ENCODE measurements at places on chromosomes 16 and 17. TPM values are rescaled to one million over a fixed set of nuclear protein-coding genes. Genes with fewer than 3 reads are reported as not detected.

DNA sequence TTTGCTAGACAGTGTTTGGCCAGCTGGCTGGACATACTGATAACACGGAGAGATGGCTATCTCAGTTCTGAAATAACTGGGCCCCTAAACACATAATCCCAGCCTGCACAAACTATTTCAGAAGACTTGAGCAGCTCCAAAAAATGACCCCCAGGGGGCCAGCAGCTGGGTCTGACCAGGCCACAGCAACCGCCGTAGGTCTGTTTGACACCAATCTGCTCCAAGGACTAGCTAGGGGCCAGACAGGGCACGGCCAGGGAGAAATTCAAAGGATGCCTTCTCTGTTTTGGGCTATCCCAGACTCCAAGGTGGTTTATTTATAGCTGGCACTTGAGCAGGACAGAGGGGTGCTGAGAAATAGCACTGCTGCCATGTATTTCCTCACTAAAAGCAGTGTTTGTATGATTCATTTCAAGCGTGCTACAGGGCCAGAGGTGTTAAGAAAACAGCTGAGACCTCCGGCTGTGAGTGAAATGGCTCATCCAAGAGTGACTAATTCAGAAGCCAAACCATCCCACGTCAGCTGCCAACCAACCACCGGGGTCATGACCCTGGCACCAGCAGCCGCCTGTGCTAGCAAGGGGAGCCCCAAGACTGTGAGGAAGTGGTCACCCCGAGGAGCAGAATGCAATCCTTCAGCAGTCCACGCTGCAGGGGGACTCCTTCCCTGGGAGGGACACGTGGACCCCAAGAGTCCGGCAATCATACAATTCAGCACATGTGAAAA is 5.7 kb downstream of the GGA2 start:
- peak; percentile 99 for DNase-seq

DNA sequence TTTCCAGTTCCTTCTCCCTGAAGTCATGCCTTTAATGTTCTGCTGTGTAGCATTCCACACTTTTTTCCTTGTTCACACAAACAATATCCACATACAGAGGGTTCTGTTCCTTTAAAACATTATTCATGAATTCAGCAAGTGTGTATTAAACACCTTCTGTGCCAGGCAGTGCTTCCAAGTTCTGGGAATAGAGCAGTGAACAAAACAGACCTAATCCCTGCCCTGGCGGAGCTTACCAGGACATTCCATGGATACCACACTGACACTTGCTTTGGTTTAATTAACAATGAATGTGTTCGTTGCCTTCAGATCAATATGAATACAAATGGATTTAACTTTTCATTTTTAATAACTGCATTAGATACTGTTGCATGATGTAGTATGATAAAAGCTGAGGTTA is 57.9 kb upstream of the CLEC19A start:
- DNase-seq: peak; percentile 56

DNA sequence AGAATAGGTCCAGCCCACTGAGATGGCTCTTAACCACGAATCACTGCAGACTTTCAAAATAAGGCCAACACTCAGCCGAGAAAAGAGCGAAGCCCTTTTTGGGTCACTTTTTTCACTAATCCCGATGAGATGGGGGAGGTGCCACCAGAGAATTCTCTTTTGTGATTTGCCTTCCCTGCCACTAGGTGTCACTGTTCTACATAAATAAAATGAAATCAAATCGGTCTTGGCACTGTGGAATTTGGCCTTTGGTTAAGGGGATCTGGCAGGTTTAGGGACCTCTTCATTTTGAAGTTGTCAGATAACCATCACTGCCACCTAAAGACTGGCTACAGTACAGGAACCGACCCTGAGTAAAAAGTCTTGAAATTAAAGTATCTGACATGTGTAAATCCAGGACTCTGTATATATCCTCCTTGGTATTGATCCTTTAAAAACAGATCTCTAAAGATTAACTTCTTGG is 147.0 kb downstream of the HS3ST4 start:
- peak; percentile 60 for DNase-seq

- no peak for DNase-seq
Observed at GRCh38 chr16:72199761-72200337, 27.9 kb upstream of the PMFBP1 start.

GRCh38 chr16:4800290-4801041 is 2.0 kb downstream of the ROGDI start:
- no peak for DNase-seq

DNA sequence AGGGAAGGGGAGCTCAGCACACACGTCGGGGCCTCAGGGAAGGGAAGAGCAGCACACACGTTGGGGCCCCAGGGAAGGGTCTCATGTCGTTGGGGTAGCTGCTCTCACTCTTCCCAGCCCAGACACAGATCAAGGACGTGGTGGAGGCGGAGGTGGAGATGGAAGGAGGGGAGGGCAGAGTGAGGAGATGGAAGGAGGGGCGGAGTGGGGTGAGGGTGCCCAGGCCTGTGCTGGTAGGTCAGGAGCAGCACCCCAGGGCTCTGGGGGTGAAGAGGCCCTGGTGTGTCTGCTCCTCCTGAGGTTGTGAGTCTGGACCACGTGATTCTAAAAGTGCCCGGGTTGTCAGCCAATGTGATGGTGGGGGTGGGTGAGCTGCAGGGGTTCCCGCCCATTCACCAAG is 14.9 kb downstream of the CLCN7 start:
- no peak for DNase-seq

DNA sequence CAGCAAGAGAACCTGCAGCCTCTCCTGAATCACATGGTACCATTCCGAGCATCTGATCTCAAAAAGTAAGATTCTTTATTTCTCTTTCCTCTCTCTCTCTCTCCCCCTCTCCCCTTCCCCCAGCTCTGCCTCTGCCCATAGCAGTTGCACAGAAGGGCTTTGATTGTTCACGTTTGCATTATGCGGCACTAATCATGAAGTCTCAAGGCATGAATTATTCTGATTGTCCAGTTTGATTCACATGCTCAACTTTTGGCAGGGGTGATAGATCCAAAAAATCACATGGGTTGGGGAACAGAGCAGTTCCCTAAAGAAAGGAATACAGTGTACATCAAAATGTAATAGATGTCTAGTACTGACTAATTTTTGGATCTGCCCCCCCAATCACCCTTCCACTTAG is 380.0 kb upstream of the SOX9 start:
- DNase-seq: no peak

DNA sequence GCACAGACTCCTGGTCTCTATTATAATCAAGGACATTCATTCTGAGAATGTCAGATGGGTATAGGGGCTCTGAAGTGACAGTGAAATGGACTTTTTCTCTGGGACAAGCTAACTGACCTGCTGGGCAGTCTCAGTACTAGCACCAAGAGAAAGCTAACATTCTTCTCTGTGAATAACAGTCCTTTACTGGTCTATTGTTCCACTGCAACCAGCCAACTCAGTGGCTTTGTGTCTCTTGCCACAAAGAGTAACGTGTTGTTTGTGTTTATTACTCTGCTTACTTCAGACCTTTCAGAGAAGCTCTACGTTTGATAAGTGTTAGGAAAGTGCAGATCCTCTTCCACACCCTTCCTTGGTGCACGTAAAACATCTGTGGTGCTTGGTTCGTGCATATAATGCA is 61.5 kb upstream of the BCAR1 start:
- DNase-seq: no peak

DNA sequence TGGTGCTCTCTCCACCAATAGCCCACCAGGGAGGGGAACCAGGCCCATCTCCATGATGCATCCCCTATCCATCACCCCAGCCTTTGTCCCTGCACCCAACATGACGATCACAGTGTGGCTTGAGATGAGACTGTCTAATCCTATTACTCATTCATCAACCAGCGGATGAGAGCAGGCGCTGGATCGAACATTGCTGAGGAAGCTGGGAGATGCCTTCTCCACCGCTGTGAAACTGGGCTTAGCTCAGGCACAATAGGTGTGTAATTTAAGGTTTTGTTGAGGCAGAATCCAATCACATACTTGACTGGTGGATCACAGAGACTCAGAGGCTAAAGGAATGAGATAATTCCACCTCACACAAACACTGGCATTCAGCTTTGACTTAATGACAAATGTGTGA is 64.6 kb upstream of the IRX3 start:
- no peak for DNase-seq

GRCh38 chr17:55743103-55743679 is 7.7 kb upstream of the PCTP start:
- peak; percentile 68 for DNase-seq

- no peak for DNase-seq
Observed at GRCh38 chr16:78175287-78175686, 75.8 kb downstream of the WWOX start.

- no peak for DNase-seq
Observed at GRCh38 chr17:14169901-14170300, 66.8 kb downstream of the CDRT15 start.

GRCh38 chr16:81327447-81328196 is 12.9 kb downstream of the GAN start:
- no peak for DNase-seq

DNA sequence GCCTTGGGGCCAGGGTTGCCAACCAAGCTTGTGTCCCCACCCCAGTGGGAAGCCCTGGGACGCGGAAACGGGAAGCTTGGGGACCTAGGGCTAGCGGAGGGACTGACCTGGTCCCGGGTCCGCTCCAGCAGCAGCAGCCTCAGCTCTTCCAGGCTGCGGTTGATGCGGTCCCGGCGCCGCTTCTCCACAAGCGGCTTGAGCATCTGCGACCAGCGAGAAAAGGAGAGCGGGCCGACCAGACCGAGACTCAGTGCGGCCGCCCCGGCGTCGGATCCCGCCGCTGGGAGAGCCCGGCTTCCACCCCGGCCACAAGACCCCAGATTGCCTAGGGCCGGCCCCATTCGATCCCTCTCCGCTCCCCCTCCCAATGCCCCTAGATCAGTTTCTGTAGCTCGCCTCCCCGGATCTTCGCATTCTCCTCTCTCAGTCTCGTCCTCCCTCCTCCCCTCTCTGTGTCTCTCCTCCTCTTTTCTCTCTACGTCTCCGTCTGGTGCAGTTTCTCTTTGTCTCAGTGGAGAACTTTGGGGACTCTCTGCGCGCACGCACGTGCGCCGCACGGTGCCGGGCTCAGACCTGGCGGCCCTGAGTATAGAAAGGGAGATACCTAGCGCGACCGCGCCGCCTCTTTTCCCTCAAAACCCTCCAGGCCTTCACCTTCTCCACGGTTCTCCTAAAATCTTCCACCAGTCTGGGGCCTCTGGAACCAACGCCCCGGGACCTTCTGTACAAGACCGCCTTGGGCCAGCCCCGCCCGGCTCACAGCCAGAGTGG is 797 bp downstream of the HES7 start:
- DNase-seq: peak; percentile 16

- no peak for DNase-seq
Observed at GRCh38 chr17:17814162-17815061, 22.4 kb downstream of the SREBF1 start.

GRCh38 chr16:28986492-28986891 is 1.6 kb downstream of the LAT start:
- no peak for DNase-seq

DNA sequence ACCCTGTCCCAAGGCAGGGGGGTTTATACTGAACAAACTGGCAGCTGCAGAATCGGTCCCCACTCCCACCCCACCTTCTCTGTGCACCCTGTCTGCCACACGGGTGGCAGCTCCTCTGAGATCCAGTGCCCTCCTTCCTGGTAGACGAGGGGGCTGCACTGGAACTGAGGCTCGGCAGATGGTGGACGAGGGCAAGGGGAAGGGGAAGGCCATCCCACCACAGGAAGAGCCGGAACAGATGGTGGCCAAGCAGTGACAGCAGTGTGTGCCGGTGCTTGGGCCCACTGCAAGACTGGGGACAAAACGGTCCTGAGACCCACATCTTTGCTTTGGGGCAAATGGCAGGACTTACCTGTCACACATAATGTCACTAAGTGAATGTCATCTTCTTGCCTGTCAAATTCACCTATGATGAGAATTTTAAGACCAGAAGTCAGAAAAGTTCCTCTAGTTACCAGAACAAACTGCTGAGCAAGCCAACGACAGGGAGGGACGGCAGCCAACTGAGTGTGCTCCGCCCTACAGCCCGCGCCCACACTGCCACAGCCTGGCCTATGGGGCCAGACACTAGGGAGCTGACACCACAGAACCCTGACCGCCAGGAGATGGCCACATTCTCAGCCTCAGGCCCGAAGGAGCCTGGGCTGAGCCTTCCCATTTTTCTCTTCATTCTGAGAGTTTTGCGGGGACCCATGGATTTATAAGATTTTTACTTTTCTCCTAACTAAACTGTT is 14.4 kb downstream of the NTAN1 start:
- DNase-seq: peak; percentile 64

DNA sequence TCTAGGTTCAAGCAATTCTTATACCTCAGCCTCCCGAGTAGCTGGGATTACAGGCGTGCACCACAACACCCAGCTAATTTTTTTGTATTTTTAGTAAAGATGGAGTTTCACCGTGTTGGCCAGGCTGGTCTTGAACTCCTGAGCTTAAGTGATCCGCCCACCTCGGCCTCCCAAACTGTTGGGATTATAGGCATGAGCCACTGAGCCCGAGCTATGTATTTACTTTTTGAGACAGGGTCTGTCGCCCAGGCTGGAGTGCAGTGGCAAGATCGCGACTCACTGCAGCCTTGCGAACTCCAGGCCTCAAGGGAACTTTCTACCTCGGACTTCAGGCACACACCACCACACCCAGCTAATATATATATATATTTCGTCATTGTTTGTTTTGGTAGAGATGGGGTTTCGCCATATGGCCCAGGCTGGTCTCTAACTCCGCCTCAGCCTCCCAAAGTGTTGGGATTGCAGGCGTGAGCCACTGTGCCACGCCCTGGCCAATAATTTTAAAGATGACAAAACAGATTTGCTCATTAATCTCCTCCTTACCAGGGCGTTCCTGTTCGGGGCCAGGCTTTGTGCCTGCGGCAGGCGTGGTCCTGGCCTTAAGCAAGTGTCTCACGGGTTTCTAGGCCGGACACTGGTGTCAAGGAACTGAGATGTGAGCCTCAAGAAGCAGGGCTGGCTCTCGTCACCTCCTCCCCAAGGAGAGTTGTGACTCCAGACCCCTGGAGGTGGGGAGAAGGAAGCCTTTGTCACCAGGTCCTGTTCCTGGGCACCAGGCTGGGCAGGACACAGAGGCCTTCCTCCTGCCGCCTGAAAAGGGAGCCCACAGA is 4.3 kb upstream of the NPW start:
- DNase-seq: peak; percentile 92

DNA sequence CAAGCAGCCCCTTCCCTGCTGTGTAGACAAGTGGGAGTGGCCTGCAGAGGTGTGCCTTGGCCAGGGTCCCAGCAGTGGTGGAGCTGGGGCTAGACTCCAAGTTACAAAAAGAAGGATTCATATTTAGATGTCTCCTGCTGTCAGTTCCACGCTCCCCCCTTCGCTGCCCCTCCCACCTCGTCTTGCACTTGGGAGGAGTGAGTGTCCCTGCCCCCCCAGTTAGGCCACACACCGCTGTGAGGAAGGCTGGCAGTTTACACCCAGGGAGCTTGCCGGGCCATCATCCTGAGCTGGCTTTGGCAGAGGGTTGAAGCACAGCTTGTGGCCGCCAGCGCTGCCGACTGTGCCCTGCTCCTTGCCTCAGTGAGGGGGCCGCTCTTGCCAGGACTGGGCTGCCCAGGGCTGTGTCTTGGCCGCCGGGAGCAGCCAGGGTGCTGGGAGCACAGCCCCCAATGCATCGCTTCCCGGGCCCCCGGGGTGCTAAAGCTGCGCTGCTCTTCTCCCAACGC is 44.3 kb downstream of the ELAC2 start:
- no peak for DNase-seq

The EPOP gene
- total RNA-seq: 3.0 TPM

The METTL16 gene
- 34.7 TPM for total RNA-seq

The ADAD2 gene
- not detected for total RNA-seq

The ASPHD1 gene
- total RNA-seq: 22.0 TPM

The TEX19 gene
- not detected for total RNA-seq
